ENCODE measurements at places on chromosomes 4 and X.

DNA sequence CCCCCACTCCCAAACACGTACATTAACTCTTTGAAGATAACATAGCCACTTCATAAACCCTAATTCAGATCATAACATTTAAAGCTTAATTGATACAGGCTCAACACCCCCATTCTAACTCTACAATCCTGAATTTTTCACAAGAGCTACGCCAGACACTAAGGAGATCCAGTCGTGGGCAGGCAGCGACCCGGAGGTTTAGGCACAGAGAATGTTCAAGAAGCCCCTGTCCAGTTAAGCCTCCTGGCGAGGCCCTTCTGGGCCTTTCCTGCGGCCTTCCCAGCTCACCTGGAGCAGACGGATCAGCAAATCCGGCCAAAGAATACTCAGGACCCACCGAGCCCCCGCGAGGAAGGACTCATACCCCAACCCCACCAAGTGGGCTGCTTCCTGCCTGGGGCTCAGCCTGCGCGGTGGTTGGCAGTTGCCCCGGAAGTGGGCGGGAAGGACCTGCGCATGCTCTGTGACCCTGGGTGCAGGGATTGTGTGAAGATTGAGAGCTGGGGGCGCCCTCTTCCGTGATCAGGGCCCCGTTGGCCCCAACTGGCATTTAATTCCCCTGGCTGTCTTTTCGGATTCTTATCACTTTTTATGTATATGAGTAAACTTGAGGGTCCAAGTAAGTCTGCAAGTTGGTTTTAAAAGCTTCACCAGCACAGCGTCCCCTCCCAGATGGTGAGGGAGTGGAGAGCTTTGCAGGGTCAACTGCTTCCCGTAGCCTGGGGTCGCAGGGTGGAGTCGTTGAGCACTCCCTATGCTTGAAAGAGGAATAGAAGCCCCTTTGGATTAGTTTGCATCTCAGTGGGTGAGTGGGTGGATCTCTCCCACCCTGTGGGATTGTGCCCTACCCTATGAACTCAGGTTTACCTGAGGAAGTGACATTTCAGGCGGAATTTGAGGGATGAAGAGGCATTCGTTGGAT, at the start of gene TRIM61:
TRIM61 (minus strand) TSS at position 415 of the 922 bp plus-strand sequence. CDS start 7,655 bp downstream, outside the sequence.
- DNase-seq: peak; percentile 12

DNA sequence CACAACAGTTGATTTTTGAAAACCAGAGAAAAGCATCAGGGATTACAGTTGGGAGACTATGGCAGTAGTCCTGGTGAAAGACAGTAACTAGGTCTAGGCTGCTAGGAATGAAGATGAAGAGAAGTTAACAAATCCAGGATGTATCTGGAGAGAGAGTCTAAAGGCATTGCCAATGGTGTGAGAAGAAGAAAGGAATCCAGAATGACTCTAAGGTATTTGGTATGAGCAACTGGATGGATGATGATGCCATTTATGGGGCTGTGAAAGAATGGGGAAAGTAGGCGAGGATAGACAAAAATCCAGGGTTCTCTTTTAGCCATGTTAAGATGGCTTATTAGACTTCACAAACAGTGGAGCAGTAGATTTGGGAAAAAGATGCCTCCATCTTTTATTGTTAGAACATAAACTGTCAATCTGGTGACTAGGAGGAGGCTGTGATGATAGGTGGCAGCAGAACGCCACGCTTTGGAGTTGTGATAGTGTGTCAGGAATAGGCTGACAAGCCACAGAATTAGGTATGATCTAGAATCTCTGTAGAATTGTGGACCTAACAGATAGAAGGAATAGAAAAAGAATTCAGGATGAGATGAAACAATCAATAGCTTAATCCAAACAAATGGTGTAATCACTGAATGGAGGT, 27.3 kb upstream of the JADE1 start:
- no peak for DNase-seq

GRCh38 chr4:79626101-79626500, 218.1 kb upstream of the GK2 start:
- DNase-seq: no peak

DNA sequence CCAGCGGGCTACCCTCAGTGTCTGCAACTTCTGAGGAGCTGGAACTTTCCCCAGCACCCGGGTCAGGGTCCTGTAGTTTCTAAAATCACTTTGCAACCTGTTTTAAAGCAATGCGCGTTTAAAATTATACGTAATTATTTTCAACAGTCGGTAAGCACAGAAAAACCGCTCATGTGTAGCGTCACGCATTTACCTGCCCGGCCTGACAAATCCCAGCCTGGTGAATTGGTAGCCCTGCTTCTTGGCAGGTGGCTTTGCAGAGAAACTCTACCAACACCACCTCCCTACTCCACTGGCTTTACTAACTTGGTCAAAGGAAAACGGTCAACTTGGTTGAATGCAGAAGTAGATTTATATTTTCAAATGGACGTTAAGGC, 640 bp downstream of the BANK1 start:
- DNase-seq: no peak

- no peak for DNase-seq
These were observed 70.9 kb upstream of the SMIM31 start for GRCh38 chr4:164683040-164683439.

- no peak for DNase-seq
These were observed 20.2 kb upstream of the MAP3K15 start for GRCh38 chrX:19535476-19535875.

Data from anterior cingulate cortex (tissue), 58 donors.